ENCODE measurements at places on chromosomes 7 and 10. TPM values are rescaled to one million over a fixed set of nuclear protein-coding genes. Genes with fewer than 3 reads are reported as not detected.

DNA sequence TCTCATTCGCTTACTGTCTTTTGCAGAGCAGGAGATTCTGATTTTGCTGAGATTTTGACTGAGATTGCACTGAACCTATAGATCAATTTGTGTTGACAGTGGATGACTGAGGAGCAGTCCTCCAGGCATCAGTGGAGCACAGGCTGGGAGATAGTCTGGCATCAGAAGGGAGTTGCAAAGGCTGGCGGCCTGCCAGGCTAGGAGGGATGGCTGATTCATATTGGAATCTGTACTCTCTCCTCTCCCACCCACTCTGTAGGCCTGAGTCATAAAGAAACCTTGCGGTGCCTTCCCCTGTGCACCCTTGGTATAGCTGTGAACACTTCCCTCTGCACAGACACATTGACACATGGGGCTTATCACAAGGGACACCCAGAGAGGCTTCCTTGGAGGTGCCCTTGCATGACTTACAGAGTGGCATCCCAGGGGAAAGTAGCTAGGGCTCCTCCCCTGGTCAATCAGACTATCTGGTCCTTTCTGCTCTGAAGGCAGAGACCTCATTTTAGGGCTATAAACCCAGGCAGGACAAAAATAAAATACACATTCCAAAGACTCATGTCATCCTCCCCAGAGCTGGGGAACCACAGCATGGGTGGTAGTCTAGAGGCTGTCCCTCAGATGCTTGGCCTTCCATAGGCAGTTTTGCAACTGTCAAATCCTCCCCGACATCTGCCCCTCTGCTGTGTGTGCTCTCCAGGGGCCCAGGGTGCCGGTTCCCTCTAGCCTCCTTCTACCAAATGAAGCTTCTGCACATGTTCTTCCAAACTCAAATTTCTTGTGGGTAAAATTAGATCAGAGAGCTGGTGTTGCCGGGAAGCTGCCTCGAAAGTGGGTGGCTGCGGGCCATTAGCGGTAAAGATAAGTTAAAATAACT is 37.4 kb upstream of the EEPD1 start:
- no peak for DNase-seq

DNA sequence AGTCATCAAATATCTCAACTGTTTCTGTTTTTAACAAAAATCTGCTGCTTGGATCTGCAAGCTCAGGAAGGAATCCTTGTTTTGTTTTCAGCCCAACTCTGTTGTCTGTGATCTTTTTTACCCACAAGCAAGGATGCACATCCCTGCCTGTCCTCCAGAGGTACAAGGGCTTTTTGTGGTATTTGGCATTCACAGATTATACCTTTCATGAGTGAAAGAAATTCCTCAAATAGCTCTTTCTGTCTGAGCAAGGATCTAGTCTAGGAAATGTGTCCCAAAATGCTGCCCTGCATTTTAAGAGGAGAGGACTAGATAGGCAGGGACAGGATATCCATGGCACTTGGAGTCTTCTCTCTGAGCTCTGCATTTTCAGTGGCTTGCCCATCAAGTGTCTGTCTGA is 151.8 kb downstream of the BMPER start:
- DNase-seq = no peak

DNA sequence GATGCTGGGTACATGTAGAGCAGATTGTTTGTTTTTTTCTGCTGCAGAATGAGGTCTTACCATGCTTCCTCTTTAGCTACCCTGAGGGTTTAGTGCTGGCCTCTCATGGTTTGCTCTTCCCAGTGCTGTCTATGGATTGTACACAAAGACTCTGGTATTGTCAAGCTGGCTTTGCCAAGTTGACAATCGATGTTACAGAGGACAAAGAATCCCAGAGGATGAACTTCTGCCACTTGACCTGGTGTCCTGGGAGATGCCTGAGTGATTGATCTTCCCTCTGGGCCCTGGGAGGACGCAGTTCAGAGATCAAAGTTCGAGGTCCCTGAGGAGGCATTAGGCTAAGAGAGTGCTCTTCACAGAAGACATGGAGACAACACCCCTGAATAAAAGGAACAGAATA is 865.4 kb downstream of the CCSER2 start:
- DNase-seq = no peak

DNA sequence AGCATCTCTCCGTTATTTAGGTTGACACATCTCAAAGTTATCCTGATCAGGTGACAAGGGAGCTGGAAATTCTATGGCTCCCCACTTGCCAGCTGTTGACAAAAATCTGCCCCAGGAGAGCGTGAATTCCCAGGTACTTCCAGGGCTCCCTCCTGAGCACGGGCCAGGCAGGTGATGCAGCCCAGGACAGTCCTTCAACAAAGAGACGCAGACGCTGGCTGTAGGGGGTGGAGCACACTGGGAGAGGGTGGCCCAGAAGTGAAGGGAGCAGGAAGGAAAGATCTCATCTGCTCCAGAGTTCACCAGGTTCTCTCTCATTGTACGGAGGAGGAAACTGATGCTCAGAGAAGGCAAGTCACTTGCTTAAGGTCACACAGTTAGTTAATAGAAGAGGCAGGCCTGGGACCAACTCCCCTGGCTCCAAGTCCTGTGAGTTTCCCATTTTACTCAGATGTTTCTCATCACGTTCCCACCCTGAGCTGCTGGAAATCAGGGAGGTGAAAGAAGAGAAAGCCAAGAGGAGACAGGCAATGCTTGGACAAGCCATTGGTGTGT is 41.0 kb upstream of the CHST3 start:
- DNase-seq = peak; percentile 39

GRCh38 chr10:34168439-34168838 is 646.7 kb downstream of the PARD3 start:
- DNase-seq = no peak

DNA sequence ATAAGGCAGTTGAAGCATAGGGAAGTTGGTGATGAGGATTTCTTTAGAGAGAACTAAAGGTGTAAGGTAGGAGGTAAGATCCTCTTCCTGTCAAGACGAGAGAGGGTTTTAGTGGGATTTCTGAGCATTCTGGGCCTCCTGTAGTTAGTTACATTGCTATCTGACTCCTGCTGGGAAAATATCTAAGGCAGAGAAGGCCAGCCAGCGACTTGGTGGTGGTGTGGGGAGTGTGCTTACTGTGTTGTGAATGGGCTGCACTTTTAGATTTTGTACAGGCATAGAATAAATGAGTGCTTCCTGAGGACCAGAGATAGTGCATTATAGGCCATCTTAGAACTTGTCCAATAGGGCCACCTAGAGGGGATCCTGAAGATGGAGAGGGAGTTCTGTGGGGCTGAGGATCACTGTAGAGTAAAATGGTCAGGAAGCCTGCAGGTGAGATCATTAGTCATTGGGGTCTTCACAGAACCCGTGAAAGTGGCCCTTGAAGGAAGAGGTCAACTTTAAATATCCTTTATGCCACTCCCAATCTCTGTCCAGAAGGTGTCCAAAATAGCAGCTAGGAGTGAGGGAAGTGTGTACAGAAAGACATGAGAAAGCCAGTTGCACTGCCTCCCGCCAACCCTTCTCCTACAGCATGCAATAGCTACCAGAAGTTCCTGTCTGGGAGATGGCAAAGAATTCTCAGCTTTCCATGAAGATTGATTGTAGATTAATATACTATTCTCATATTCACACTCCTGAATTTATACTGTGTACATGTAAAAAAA is 266.6 kb downstream of the POLR1F start:
- no peak for DNase-seq

GRCh38 chr10:88065383-88066049 is 202.1 kb downstream of the PTEN start:
- DNase-seq = no peak

DNA sequence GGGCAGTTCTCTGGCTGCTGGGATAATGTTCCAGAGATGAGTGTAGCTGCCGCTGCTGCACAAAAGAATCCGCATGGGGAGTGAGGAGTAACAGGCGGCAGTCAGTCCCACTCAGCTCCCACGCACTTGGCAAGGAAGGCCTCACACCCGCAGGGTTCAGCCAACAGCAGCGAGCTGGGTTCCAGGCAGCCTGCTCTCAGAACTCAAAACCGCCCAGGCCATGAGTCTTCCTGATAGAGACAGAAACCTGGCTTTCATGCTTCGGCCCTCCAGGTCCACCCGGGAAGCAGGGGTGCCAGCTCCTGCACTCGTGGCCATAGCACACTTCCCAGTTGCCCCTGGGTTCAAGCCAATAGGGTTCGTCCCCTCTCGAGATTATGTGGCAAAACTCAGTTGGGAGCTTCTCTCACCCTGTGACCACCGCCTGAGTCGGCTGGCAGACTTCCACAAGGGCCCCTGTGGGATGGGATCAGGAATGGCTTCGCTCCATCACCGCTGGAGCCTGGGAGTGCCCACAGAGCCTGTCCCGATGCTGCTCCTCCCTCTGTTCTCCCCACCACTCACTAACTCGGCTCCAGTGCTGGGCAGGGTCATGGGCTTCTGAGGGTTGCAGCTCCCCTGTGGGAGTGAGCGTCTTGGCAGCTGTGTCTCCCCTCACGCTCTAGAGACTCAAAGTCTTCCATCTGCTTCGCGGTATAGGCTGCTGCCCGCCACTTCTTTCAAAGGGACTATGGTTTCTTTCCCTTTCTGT is 20.6 kb downstream of the CLRN3 start:
- DNase-seq = no peak

DNA sequence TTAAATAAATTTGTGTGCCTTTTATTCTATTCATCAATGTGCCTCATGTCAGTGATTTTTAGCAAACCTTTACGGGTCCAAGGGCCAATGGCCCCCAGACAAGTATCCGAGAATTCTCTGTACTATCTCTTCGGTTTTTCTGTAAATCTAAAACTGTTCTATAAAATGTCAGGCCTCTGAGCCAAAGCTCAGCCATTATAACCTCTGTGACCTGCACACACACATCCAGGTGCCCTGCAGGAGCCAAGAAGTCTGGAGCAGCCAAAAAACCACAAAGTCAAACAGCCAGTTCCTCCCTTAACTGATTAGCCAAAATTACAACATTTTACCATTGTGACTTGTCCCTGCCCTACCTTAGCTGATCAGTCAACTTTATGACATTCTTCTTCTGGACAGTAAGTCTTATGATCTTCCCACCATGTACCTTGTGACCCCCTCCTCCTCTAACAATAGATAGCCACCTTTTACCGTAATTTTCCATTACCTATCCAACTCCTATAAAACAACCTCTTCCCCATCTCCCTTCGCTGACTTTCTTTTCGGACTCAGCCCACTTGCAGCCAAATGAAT is 363.8 kb downstream of the SEMA3D start:
- no peak for DNase-seq

NIPSNAP2 gene
- total RNA-seq = 251 TPM

RASSF4 gene
- 47.5 TPM for total RNA-seq

AKR1C4 gene
- not detected for total RNA-seq
